NCI-H345 (cell line): ENCODE measurements at places on chromosomes 4 and X.
A peak's percentile ranks its signal among the peaks of the same experiment; 100 is the strongest.

DNA sequence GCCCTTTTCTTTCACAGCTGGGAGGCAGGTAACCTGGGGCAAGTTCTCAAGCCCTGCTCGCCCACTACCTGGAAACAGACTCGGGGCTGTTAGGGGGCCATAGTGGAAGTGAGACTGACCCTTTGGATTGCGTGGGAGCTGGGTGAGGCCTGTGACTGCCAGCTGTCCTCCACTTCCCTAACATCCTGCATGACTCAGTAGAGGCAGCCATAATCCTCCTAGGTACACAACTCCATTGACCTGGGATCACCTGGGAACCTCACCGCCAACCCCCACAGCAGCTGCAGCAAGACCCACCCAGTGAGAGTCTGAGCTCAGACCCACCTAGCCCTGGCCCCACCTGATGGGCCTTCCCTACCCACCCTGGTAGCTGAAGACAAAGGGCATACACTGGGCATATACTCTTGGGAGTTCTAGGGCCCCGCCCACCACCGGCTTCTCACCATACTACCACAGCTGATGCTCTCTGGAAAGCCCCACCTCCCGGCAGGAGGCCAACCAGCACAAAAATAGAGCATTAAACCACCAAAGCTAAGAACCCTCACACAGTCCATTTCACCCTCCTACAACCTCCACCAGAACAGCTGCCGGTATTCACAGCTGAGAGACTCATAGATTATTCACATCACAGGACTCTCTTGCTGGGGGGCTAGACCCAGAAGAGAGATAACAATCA lies 61.1 kb upstream of the DCTD start:
- DNase-seq, result no peak

- no peak for DNase-seq
Measured at GRCh38 chr4:187380181-187380581, 615.4 kb upstream of the ZFP42 start.

DNA sequence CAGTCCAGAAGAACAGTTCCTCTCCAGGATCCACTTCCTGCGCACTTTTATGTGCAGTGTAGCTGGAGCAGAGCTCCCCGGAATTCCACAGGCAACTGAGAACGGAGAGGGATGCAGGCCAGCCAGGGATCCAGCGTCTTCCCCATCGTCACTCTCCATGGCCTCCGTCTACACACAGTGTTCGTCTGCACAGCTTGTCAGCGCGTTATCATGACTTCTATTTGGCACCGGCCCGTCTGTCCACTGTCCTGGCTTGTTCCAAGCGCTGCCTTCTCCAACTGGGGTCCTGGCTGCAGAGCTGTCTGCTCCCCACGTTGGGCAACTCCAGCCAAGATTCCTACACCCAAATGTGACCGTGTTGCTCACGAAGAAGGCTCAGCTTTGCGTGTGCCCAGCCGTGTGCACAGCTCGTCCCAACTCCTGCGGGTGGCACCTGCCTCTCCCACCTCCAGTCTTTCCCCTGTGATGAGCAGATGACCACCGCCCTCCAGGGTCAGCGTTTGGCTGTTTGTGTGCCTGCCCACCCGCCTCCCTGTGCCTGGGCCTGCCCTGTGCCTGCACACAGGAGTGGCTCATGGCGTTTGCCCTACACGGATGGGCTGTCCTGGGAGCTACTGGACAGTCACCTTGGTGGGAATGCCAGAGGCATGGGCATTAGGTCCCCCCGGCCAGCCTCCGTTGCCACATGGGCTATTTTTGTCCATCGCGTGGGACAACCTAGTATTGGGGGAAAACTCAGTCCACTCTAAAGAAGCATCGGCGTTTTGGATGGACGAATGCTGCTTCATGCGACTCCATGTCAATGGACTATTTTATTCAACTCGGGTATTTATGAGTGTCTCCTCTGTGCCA lies 2.2 kb upstream of the CTBP1 start:
- DNase-seq, result no peak

DNA sequence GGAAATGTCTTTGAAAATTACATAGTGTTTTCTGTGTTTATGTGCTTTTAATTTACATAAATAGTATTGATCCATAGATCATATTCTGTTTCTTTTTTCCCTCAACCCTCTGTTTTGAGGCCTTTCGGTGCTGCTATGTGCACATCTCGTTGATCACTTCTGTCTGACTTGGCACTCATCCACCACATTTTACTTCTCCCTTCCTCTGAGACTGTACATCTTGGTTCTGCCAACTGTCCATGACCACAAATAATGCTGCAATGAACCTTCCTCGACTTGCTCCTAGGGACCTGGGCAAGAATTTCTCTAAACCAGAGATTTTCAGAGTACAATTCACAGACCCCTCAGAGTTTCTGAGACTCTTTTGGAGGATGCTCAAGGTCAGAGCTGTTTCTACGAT lies 74.4 kb downstream of the RTL5 start:
- no peak for DNase-seq

DNA sequence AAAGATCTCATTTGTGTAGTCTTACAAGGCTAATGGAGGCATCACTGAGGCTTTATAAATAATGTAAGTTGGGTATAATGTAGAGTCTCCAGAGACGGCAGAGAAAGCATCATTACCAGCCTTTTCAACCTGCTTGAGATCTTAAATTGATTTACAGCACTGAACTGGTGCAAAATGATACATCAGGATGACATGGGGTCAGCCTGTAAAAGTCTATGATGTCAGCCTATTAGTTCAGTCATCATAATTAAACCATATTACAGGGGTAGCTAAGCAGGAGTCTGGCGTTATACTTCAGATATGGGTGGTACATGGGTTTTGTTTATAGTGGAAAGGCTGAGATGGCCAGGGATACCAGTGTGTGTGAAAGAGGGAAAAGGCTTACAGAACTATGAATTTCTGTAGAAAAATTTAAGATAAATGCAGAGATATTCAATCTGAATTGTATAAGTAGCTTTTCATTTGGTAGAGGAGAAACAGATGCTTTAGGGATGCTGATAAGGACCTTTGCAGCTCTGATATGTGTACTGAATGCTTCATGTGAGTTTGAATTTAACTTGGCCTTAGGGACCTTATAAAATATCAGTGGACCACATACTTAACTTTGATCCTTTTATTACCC lies 2.7 kb downstream of the SMAD1 start:
- no peak for DNase-seq

DNA sequence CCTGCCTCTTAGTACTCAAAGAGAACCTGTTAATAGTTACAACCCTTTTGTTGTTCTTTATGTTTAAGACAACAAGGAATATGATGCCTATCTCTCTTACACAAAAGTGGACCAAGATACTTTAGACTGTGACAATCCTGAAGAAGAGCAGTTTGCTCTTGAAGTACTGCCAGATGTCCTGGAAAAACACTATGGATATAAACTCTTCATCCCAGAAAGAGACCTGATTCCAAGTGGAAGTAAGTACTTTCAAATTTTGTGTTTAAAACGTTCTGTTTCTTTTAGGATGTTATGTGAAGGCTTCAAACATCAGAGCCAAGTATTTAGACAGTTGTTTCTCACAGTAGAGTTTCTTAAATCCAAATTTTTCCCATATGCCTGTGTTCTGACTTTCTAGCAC lies 67.2 kb upstream of the NRK start:
- DNase-seq, result no peak

DNA sequence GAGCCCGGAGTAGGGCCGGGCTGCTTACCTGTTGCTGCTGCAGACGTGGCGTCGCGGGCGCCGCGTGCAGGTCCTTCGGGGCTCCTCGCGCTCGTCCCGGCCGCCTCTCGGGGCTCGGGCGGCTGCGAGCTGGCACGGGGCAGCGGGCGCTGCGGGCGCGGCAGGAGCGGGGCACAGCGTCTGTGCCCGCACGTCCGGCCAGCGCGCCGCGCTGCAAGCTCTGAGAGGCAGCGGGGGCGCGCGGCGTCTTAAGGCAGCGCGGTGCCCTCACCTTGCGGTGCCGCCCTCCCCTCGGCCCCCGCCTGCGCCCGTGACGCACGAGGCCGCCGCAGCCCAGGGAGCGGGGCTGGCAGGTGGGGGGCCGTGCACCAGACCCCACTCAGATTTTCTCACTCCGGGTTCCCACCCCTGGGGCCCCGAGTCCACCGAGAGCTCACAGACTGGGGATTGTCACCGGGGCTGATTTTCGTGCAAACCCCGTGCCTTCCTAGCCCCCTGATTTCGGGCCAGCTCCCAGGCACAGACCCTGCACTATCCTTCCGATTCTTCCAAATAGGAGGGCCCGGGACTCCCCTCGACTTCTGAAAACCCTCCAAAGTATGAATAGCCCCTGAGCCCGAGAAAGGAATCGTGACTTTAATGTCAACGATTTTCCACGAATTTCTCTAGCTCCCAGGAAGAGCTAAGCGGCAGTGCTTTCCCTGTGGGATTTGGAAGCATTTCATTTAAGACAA lies at the start of gene GPR101:
GPR101 (minus strand) TSS at position 222 of the 734 bp plus-strand sequence. CDS start 2,321 bp downstream, outside the sequence.
- DNase-seq, result no peak

DNA sequence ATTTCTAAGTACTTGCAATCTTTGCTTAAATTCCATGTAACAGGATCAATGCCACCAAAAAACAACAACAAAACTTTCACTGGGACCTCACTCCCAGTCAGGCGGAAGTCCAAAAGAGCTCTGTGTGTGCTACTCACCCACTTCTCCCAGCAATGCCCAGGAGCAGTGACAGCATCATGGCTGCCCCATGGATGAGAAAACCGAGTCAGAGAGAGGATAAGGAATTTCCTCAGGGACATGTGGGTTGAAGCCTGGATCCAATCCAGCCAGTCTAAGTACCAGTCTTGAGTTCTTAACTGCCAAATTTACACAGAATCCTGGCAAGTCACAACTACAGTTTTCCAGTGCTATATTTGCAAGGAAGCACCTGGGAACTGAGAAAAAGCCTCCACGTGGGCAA lies 64.5 kb downstream of the STX18 start:
- no peak for DNase-seq

GRCh38 chr4:134215620-134216344 lies 14.2 kb upstream of the PABPC4L start:
- no peak for DNase-seq

- no peak for DNase-seq
Measured at GRCh38 chr4:119103263-119103662, 32.4 kb upstream of the MYOZ2 start.

DNA sequence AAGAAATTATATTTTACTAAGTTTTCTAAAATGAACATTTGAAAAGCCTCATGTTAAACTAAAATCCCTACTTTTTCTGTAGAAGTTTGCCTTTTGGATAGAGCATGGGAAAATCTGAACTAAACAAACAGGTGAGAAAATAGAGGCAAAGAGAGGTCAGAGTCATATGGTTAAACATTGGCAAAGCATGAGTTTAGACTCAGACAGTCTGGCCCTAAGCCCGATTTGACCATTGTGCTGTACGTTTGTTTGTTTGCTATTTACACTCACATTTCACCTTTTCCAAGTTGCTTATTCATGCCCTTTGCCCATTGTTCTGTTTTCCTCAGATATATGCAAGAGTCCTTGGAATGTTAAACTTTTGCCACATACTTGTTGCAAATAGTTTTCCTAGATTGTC lies 85.4 kb downstream of the TIGD2 start:
- DNase-seq, result no peak

GRCh38 chrX:84186603-84187532 lies 1.1 kb downstream of the RPS6KA6 start:
- DNase-seq, result peak; percentile 17

DNA sequence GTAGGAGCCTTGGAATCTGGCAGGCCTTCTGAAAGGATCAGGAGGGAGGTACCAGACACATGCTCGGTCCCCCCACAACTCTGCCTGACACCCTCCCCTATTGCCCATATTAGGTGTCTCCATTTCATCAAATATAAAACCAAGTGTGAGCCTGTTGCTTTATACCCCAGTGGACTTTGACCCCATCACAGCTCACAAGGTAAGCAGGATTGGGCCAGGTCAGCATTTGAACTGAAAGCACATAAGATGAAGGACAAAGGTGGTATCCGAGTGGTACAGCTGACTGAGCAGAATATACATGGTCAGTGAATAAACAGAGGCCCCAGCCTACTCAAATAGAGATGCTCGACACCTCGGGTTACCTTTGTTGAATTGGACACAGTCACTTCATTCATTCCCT lies 20.0 kb downstream of the SLC25A43 start:
- no peak for DNase-seq

- peak; percentile 9 for DNase-seq
Measured at GRCh38 chr4:72567821-72568675, 973 bp downstream of the ADAMTS3 start.

DNA sequence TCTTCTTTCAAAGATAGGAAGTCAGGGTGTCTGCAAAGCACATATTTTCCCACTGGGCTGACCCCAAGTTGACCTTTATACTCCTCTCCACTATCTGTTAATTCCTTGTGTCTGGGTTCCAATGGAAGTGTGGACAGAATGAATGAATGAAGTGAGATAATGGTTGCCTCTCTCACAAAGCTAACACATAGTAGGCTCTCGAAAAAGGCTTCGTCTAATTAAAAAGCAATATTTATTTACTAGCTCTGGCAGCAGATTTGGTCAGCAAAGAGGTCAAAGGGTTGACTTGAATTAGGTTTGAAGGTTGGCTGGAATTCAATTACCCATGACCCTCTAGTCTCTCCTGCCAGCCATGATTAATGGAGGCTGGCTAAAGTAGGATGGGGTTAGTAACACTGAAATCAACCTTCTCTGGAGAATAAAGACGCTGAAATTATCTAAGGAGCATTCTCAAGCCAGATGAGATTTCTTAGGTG lies 280.3 kb upstream of the KLF3 start:
- DNase-seq, result no peak

- no peak for DNase-seq
Measured at GRCh38 chr4:70544279-70544868, 26.0 kb downstream of the AMTN start.

DNA sequence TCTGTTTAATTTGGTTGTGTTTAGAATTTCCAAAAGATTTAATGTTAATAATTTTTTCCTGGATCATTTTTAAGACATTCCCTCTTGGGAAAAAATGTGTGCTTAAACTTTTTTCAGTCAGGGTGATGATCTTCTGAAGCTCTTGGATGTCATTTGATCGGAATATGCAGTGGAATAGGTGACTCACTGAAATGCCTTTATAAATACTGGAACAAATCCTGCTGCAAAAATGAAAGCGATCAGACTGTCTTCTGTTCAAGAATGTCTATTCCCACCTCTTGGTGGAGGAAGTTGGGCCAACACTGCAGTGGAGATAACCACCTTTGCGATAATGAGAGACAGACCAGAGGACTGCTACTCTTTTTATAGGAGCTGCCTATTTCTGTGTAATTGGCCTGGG lies 46.7 kb downstream of the LARP1B start:
- no peak for DNase-seq

DNA sequence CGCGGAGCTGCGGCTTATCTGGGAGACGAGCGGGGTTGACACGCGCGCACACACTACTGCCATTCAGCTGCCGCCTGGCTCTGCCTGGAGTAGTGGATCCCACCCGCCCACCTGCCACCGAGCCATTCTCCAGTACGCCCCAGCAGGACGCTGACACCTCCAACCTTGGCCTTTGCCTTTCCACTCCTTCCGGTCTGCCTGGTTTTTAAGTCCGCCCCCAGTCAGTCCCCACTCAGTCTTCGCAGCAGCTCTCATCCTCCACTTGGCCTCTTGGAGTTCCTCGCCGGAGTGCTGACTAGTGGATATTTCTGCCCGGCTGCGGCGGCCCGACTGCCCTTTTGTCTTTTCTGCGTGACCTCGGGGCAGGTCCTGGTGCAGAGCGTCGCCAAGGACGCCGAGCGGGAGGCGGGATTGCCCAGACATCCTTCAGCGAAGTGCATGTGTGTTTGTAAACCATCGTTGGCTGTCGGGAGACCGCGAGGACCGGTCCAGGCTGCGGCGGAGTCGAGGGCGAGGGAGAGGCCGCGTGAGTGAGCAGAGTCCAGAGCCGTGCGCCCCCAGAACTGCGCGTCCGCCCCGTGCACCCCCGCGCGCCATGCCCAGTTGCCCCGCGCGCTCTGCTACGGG lies 1.1 kb downstream of the SLIT2 start:
- peak; percentile 42 for DNase-seq

GRCh38 chr4:153593161-153593560 lies 90.9 kb upstream of the TLR2 start:
- no peak for DNase-seq

- no peak for DNase-seq
Measured at GRCh38 chrX:52979568-52979967, 21.2 kb upstream of the FAM156A start.
